ENCODE measurements at places on chromosomes 4 and X. TPM values are rescaled to one million over a fixed set of nuclear protein-coding genes. Genes with fewer than 3 reads are reported as not detected.

DNA sequence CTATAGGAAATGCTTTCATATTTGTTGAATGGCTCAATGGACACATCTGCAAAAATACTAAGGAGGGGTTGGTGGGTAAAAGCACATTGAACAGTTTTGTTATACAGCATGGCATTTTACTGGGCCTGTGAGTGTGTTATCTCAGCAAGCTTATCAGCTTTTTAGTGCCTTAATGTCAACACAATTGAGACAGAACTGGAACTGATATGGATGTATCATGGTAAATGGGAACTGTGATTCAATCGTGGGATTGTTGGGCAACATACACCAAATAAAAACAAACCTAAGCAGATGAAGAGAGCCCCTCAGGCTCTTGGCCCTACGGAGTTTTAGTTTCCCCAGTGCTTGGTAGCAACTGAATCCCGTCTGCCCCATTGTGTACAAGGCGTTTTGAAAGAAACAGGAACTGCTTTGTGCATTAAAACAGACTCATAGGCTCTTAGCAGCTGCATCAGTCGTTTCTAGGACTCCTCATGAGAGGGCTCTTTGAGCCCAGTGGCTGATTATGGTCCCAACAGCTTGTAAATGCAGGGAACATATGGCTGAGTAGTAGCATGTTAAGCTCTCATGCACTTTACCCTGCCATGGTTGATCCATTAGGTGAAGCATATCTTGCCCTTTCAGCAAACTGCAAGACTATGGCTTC is 7.3 kb downstream of the GPR119 start:
- DNase-seq = no peak

GRCh38 chr4:106773076-106773905 is 262.8 kb downstream of the DKK2 start:
- DNase-seq = no peak

GSX2 gene
- 1.8 TPM for total RNA-seq

DNA sequence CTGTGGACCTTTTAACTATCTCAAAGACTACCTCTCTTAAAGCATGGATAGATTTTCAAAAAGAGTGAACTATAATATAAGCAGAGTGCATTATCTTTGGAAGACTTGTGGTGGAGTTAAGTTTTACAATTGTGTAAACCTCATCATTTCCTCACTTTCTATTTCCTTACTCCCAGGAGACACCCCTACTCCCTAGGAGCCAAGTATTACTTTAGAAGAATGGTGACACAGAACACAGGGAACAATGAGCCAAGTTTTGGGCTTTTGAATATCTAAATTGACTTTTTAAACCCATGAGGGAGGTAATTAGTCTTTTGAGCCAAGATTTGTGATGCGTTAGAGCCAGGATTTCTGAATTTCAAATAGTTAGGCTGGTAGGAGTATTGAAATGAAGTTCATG is 78.9 kb upstream of the UNC5C start:
- no peak for DNase-seq

DNA sequence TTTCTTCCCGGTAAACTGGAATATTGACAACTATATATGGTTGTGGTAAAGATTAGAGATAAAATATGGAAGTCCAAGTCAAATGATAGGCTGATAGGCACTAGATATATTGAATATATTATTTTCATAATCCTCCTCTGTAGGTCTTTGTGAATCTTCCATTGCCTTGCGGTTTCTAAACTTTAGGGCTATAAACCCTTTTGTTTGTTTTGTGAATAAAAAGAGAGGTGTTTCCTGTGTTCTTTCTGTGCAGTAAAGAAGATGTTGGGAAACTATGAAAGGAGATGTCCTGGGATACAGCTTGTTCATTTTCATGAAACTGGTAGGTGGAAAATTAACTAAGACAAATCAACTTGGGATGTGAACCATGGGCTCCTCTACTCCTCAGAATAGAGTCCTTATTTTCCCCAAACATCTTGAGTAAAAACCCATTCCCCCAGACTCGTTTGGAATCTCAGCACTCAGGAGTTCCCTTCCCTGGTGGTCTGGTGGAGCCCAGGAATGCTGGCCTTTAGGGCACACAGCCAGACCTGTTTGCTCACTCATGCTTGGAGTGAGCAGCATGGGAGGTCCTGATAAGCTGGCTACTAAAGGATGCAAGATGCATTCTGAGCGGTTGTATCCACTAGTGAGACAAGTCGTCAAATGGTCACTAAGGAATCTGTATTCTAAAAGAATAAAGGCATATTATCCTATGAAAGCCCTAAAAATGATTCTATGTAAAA is 22.2 kb downstream of the PRDM8 start:
- DNase-seq = no peak

DNA sequence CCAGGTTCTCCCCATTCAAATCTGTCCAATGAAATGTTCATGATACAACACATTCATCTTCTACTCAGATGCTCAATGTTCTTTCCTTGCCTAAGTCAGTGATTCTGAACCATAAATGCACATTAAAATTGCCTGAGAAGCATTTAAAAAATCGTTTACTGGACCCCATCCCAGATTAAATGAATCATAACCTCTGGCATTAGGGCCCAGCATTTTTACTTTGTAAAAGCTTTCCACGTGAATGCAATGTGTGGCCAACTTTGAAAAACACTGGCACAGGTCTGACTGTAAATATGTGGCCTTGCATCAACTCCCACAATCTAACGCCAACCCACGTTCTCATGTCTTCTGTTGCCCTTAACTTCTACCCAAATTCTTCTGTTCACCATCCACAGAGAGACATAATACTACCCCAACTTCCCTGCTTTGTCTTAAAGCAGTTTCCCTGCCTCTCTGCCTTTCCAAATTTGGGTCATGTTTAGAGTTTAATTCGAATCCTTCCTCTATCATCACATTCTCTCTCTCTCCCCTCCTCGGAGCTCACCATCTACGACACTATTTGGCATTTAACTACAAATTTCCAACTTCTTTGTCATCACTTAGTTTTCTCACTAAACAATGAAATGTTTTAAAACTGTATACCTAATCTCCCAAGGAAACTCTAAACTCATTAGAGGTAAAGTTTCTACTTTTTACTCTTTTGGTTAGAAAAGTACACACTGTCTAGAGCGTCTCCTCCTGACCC is 78.7 kb downstream of the PRKG2 start:
- DNase-seq = no peak

- no peak for DNase-seq
Measured at GRCh38 chr4:88858752-88859151, 161.1 kb upstream of the NAP1L5 start.

DNA sequence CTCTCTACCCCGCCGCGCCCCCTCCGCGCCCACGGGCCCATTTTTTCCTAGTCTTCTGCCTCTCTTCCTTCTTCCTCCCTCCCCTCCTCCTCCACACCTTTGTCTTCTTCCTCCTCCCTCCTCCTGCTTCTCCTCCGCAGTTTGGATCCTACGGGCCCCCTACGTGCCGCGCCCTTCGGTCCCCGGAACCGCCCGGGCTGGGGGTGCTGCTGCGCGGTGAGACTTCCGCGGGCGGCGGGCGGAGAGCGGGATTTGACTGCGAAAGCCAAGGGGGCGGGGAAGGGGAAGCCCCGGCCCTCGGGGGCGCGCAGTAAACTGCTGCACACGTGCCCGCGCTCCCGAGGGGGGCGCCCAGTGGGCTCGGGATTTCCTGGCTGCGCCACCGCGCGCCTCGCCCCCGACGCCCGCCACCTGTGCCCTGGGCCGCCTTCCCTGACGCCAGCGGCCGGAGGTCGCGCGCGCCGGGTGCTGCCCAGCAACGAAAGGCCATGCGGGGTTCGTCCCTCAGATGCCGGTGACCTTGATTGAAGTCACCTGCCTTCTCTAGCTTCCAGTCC is 3.3 kb upstream of the NKX3-2 start:
- DNase-seq = no peak

GRCh38 chrX:57227691-57228090 is 58.8 kb upstream of the FAAH2 start:
- DNase-seq = no peak

JAKMIP1 gene
- total RNA-seq = not detected

DNA sequence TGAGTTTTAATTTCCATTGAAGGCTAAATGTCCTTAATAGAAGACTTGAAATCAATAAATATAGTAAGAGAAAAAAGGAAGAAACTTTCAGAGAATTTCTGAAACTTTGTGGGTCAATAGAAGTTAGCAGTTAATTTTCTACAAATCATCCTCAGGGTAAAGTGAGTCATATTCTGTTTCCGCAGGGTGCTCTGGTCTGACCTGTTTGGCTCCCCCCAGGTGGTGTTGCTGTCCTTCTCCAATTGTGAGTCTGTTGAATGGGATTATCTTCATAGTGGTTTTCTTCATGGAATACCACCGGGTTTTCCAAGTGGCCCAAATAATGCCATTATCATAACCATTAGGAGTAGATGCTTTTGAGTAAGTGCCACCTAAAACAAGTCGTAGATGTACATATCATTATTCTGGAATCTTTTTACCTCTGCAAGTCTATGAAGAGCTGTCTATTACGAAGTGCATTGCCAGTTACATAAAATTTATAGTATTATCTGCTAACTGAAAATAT is 7.7 kb downstream of the FGG start:
- no peak for DNase-seq

FAM184B gene
- not detected for total RNA-seq

DNA sequence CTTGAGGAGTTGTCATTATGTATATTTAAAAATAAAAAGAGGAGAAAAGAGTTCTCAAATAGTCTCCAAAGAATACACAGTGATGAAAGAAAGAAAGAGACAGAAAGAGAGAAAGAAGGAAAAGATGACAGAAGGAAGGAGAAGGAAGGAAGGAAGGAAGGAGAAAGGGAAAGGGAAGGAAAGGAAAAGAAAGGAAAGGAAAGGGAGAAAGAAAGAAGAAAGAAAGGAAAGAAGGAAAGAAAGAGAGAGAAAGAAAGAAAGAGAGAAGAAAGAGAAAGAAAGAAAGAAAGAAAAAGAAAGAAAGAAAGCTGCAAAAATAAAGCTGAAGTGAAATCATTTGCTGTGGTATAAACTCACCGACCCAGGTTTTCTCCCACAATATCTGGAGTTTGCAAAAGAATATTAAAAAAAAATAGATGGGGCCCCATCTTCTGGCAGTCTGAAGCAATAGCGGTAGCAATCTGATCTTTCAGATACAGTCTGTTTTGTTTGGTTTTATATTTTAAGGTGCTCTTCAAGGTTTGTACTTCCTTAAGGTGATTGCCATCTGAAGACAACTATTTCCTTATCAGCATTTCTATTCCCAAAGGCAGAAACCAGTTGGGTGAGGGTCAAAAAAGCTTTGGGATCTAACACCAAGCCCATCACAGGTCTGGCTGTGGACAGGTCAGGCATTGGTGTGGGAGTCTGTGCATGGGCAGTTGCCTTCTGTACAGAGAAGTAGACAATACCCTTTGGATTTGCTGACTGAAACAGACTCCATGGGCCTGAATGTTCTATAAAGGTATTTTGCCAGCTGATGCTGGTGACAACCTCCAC is 160.4 kb downstream of the CPEB2 start:
- DNase-seq = no peak

DNA sequence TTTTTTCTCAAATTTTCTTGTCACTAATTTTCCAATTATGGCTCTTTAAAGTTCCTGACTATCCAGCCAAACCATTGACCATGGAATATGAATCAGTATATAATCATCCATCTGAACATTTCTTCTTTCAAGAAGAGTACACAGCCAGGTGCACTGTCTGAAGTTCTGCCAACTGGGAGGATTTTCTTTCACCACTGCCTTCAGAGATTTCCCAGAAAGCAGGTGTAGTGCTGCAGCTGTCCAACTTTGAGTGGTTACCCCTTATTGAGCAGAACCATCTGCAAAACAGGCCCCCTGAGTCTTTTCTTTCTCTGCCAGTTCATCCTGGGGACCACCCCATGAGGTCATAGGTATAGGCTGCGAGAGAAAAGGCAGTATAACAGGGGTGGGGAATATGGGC is 1213.2 kb downstream of the RAPGEF2 start:
- no peak for DNase-seq

AMOT gene
- total RNA-seq = 9.9 TPM

SMR3B gene
- total RNA-seq = not detected

CSAG1 gene
- total RNA-seq = not detected

DNA sequence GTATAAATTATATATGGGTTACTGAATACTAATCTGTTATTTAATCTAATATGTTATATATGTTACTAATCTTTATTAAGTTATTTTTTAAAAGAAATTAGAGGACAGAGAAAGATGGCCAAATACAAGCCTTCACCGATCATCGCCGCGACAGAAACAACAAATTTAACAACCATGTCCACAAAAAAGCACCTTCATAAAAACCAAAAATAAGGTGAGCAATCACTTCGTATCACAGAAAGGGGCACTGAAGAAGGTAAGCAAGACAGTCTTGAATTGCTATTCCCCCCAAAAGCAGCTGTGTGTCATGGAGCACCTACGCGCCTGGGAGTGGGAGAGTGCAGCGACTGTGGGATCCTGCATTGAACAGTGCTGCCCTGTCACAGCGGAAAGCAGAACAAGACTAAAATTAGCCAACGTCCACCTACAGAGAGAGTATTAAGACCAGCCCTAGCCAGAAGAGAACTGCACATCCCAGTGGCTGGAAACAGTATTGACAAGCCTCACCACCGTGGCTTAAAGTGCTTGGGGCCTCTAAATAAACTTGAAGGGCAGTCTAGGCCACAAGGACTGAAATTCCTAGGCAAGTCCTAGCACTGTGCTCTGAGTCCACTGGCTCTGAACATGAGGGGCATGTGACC is 38.5 kb downstream of the LRBA start:
- DNase-seq = no peak

DNA sequence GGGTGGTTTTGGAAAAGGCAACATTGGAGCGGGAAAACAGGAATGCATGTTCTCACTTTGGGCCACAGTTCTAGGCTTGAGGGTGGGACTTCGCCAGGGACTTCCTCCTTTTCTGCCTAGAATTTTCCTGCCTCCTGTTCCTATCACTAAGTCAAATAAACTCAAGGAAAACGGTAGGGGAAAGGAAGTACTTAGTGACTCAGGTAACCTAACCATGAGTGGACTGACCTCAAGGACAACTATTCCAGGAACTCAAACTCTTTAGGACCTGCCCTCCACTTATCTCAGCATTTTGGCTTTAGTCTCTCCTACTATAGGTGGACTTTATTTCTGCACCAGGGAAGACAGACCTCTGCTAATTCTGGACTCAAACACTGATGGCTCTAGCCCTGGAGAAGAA is 281.7 kb downstream of the ZNF674 start:
- no peak for DNase-seq

GRCh38 chrX:16114611-16115010 is 8.8 kb upstream of the GRPR start:
- no peak for DNase-seq

- no peak for DNase-seq
Measured at GRCh38 chr4:64001229-64001898, 407.9 kb downstream of the TECRL start.

DNA sequence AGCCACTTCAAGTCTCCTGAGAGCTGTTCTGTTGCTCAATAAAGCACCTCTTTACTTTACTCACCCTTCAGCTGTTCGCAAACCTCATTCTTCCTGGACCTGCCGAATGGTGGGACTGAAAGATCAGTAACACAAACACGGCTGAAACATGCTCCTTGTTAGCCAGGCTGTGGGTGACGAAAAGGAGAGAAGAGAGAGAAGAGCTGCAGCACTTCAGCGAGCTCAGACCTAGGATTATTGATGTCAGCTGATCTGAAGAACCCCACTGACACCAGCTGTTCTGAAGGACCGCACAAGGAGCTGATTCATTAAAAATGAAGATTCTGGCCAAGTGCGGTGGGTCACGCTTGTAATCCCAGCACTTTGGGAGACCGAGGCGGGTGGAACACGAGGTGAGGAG is 2020.0 kb upstream of the ADGRL3 start:
- DNase-seq = no peak

All from lower leg skin (tissue), 4 donors.